Dermis microvascular lymphatic vessel endothelial cell (primary cell): ENCODE measurements at places on chromosomes 4 and X.

GRCh38 chrX:102849396-102849795 lies 87.7 kb upstream of the RAB40AL start:
- no peak for DNase-seq

DNA sequence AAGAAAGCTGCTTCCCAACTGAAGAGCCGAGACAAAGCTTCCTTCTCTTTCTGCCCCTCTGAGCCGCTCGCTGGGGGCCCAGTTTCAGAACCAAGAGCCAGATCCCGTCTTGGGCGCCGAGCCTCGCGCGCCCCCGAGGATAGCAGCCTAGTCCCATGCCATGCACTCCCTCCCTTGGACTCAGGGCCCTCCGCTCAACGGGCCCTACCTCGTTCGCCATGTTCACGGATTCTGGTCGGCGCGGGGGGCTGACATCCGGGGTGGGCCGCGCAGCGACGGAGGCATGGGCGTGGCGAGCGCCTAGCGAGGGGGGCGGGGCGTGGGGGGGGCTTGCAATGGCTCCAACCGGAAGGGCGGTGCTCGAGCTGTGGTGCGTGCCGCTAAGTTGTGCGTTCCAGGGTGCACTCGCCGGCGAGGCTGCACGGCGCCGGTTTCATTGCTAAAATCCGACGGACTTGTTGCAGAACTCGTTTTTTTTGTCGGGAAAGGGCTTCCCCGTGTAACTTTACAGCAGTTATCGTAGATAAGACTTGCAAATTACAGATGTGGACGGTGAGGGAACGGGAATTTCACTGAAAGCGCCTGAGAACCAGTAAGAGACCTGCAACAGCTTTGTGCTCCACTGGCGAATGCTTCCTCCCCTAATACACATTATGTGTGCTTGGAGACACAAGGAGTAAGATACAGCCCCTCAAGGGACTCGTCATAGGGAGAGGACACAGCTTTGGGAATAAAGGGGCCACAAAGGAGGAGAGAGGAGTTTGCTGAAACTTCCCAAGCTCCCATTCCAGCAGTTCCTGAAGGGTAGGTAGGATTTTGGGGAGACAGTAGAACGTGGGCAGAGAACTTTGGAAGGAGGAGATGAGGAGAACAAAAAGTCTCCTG lies at the start of gene ADH5:
ADH5 (minus strand) TSS at position 308 of the 885 bp plus-strand sequence; CDS start at position 220, 88 bp downstream.
- DNase-seq, result peak; percentile 72

GRCh38 chrX:50099331-50099730 lies 101.5 kb downstream of the AKAP4 start:
- DNase-seq, result no peak

DNA sequence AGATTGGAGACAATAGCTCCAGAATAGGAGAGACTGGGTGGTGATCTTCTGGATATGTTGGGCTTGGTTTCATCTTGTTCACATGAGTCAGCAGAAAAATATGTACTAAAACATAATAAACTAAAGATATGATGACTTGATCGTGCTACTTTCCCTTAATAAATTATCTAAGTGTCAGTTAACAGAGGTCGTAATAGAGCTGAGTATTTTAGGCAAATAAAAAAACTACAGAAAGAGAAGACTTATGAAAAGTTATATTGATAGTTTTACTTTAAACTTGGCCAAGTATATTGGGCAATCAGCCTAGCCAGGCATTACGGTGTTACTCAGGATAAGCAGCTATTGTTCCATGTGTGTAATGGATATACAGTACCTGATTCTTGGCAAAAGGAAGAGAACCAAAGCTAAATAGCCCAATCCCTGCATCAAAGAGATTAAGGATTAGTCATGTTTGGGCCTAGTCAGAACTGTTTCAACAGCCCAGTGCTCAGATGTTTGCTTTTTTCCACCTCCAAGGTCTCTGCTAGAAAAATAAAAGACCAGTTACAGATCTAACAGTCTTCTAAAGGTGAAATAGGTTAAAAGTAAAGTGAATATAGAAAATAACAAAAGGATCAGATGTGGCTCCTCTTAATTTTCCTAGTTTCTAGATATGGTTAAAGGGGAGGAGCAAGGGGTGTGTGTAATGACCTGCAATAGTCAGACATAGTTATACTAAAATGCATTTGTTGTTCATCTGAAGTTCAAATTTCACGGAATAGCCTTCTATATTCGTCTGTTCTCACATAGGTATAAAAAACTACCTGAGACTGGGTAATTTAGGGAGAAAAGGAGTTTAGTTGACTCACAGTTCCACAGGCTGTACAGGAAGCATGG lies 262.6 kb downstream of the ADGRL3 start:
- DNase-seq, result no peak

DNA sequence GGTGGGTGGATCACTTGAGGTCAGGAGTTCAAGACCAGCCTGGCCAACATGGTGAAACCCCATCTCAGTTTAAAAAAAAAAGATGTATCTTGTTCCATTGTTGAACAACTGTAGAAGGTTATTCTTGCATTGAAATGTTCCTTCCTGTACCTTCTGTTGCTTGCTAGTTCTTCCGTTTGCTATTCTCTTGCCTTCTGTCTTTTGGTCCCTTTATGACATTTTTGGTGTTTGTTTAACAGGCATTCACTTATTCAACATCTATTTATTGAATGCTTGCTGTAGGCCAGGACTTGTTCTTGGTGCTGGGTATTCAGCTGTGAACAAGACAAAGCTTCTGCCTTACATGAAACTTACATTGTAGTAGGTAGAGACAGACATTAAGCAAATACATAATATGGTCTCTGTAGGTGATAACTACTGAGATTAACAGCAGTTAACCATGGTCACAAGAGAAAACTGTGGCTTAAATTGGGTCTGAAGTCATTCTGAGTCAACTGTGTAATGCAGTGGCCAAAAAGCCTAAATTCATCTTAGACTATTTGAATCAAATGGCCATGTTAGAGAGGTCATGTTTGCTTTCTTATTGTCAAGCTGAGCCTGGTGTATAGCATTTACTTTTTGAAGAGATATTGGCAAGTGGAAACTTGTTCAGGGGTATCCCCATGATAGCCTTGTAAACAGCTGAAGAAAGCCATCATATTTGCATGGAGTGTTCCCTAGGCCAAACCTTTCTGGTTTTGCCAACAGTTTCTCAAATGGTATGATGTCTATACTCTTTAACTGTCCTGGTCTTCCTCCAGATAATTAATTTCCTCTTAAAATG lies 35.6 kb downstream of the GAB1 start:
- no peak for DNase-seq

GRCh38 chrX:11533199-11533651 lies 132.5 kb downstream of the ARHGAP6 start:
- DNase-seq, result peak; percentile 57

- no peak for DNase-seq
Measured at GRCh38 chr4:13347517-13348125, 136.5 kb downstream of the RAB28 start.

- no peak for DNase-seq
Measured at GRCh38 chr4:76235915-76236314, 15.6 kb upstream of the FAM47E start.

GRCh38 chr4:95151255-95151654 lies 393.5 kb downstream of the BMPR1B start:
- no peak for DNase-seq

GRCh38 chr4:104032896-104033295 lies 313.1 kb upstream of the TACR3 start:
- DNase-seq, result no peak

GRCh38 chr4:150078041-150078578 lies at the start of gene DCLK2:
DCLK2 (plus strand) TSS chr4:150078445; CDS start chr4:150079028, 583 bp downstream.
- DNase-seq, result peak; percentile 76

GRCh38 chr4:31125496-31125895 lies 405.3 kb downstream of the PCDH7 start:
- peak; percentile 1 for DNase-seq

DNA sequence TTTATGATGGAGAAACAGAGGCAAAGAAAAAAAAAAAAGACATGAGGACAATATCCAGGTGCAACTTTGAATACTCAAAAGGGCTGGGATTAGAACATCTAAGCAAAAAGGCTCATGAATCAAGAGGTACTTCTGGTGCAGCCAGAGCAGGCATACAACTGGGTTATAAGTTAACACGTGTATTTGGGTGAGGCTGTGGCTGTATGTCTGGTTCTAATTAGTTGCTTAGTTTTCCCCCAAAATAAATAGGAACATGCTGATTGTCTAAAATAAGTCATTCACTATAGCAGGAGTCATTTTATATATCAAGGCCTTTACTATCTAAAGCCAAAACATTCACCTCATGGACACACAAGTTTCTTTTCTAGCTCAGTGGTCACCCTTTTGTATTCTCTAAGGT lies 20.2 kb downstream of the NHS start:
- no peak for DNase-seq

DNA sequence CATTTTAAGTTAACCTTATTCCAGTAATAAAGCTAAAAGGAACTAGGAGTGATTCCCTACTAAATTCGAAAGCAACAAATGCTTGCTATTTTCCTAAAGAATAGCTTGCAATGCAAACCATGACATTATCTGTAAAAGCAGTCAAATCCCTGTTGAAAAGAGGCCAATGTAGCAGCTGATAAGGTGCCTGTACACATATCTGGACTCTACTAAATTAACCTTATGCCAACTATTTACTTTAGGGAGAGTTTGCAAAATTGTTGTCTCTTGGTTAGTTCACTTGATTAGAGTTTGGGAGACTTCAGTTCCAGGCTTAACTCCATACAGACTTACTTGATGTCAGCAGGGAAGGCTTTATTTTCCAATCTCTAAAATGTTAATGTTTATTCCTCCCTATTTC lies 6.0 kb downstream of the IL13RA2 start:
- DNase-seq, result no peak
